ENCODE measurements at places on chromosomes 2 and 18.

DNA sequence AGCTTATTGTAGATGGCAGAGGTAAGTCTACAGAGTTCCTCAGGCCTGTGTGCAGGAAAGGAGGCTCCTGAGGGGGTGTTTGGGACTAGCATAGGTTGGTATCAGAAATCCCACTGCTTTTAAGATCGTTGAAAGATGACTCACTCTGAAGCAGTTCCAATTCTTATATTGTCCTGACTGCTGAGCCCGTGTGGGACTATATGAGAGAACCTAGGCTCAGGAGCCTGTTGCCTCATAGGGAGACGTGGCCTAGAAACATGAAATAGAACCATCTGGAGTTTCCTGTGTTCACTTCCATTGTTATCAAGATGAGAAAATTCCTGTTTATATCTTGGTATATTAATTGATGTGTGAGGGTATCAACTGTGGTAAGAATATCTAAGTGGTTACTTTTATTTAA is 5.7 kb downstream of the CCT7 start:
- no peak for DNase-seq

DNA sequence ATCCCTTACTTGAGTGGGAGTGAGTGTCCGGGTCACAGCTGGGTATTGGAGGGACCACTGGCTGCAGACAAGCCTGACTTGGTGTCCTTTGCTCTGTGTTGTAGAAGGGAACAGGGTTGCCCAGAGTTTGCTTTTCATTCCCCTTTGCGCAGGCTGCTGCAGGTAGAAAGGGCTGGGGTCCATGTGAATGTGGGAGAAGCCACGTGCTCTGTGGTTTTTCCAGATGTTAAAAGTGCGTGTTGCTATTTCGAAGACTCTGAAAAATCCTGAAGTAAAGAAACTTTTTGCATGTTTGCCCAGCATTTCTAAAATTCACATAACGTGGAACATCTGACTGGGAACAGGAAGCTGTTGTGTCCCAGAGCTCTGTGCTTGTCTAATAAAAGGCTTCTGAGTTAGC is 28.8 kb downstream of the GLI2 start:
- peak; percentile 26 for DNase-seq

DNA sequence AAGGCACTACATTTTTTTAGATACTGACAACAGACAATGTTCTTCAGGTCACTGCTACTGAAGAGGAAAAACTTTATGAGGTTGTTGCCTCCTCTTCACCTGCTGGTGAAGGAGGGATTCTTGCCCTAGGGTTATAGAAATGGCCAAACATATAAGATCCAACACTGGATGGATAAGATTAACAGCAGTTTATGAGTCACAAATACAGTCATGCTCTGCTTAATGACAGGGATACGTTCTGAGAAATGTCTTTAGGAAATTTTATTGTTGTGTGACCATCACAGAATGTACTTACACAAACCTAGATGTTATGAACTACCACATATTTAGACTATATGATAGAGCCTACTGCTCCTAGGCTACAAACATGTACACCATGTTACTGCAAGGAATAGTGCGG is 57.4 kb upstream of the AMMECR1L start:
- DNase-seq = no peak

GRCh38 chr2:120763931-120764330 is 28.3 kb downstream of the GLI2 start:
- peak; percentile 67 for DNase-seq

DNA sequence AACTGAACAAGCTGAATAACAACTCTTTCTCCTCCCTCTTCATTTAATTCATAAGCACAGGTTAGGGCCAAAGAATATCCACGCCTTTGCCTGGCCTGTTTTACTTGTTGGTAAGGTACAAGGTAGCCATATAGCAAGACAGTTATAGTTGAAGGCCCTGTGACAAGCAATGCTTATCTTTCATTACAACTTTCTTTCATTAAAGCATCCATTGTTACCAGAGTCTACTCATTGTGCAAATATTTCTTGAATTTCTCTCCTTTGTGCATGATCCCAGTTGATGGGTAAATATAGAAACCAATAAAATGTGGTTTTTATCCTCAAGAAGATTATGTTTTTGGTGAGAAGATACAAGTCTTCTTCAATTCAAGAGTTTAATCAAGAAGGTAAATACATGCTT is 140.2 kb downstream of the UBE2E3 start:
- no peak for DNase-seq

DNA sequence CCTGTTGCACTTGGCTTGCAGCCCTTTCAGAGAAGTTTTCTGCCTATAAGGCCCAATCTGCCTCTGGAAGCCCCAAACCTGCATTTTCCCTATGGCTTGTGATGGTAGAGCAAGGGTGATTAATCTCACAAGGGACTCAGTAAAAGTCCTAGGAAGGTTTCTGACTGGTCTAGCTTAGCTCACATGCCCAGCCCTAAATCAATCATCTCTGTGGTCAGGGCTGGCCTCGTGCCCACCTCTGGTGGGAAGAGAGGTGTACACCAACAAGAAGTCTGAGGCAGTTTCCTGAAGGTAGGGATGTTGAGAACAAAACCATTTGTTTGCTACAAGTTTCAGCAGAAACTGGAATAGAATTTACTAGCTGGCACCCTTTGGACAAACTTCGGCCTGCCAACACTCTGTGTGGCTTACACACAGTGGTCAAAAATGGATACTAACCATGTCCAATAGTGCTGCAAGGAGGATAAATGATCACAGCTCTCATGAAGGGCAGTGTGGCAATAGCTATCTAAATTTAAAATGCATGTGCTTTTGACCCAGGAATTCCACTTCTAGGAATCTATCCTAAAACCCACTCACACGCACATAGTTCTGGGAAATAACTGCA is 96.4 kb downstream of the EN1 start:
- DNase-seq = peak; percentile 41

GRCh38 chr2:27356056-27356381 is 545 bp downstream of the GTF3C2 start:
- no peak for DNase-seq

- DNase-seq = no peak
These were observed 369.2 kb downstream of the GALNT13 start for GRCh38 chr2:154240921-154241379.

All from coronary artery (tissue), 2 donors.